ENCODE measurements at places on chromosomes 12 and 14. TPM values are rescaled to one million over a fixed set of nuclear protein-coding genes. Genes with fewer than 3 reads are reported as not detected.

DNA sequence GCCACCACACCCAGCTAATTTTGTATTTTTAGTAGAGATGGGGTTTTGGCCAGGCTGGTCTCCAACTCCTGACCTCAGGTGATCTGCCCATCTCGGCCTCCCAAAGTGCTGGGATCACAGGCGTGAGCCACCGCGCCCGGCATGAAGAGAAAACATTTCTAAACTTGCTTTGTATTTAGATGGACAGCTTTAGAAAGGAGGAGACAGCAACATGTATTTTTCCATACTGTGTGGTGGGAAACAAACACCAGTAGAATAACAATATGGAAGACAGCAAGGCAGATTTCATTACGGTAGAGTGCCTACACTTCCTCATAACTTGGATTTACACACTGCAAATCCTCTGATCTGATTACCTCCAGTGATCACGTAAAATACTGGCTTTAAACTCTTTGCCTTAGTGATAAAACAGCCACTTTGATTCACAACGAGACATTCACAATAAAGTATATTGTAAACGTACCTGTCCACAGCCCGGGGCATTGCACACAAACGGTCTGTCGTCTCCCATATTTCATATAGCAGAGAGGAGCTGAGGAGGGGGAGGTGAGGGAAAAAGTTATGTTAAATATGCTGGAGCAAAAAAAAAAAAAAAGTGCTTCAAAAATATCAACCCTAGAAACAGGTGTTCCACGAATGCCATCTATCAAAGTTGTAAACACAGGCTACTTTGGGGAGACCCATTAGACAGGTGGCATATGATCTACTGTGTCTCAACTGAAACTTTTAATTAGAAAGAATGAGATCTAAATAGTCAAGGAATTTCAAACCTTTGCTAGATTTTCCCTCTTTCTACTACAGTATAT, 25.5 kb downstream of the ATF7 start:
- DNase-seq, result no peak

- no peak for DNase-seq
Measured at GRCh38 chr14:20144820-20145219, 6.2 kb downstream of the OR4N5 start.

- no peak for DNase-seq
Measured at GRCh38 chr14:106455026-106455425, 928.6 kb downstream of the TMEM121 start.

DNA sequence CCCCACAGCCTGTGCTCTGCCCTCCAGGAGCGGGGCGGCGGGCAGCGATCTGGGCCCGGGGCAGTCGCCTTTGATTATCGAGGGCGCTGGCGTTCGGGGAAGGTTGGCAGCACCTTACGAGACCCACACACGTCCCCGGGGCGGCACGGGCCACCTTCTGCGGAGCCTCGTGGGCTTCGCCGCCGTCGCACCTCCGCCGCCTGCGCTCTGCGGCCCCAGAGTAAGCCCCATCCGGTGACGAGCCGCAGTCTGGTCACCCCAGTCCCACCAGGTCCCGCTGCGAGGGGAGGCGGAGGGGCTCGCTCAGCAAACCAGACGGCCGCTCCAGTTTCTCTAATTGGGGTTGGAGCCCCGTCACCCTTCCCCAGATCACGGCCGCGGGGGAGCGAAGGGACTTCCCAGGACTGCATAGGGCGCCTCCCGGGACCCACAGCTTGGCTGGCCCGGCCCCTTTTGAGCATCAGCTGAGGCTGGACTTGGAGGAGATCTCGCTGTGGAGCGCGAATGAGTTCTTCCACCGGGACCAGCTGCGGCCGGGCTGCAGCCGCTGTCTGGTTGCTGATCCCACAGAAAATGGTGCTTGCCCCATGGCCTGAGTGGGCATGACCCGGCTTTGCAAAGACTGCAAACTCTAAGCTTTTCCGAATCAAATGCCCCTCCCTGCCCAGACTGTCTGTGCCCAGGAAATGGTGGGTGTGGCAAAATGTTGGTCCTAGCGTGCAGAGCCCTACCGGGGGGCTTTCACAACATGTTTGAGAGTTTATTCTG, 560 bp downstream of the LGALS3 start:
- peak; percentile 55 for DNase-seq

TDP1 gene
- 9.4 TPM for polyA plus RNA-seq

- DNase-seq, result peak; percentile 36
Measured at GRCh38 chr12:122021193-122021821, 377 bp upstream of the BCL7A start.

KLHL33 gene
- 0.97 TPM for polyA plus RNA-seq

CLEC2A gene
- not detected for polyA plus RNA-seq

GRCh38 chr14:95547272-95547625, 12.4 kb downstream of the GLRX5 start:
- no peak for DNase-seq

- no peak for DNase-seq
Measured at GRCh38 chr12:117818400-117818799, 150.4 kb downstream of the KSR2 start.

GRCh38 chr12:47273191-47273626, 193.4 kb upstream of the AMIGO2 start:
- no peak for DNase-seq

- no peak for DNase-seq
Measured at GRCh38 chr12:3371018-3371417, 120.0 kb upstream of the PRMT8 start.

TEX52 gene
- polyA plus RNA-seq, result 0.79 TPM

All from hindlimb muscle (tissue), 1 donor.